ENCODE measurements at places on chromosomes 5 and 9.

- no peak for DNase-seq
These were observed 203.7 kb upstream of the MSX2 start for GRCh38 chr5:174520420-174521396.

DNA sequence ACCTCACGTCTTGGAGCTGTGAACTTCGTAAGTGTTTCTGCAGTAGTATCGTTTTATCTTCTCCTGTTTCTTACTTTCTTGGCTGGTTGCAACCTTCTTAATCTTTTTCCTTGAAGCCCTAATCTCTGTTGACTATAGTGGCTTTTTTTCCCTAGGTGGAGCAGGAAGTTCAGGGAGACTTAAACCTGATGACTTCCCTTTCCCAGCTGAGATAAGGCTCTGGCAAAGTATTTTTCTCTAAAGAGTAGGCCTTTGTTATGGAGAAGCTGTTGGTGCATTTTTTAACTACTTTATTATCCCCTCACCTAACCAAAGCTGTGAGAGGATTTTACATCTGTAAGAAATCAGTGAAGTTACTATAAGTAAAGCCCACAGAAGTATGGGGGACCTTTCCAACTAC is 723.1 kb upstream of the RIOK2 start:
- no peak for DNase-seq

- DNase-seq: no peak
These were observed 213.3 kb upstream of the FBXL7 start for GRCh38 chr5:15286650-15287049.

DNA sequence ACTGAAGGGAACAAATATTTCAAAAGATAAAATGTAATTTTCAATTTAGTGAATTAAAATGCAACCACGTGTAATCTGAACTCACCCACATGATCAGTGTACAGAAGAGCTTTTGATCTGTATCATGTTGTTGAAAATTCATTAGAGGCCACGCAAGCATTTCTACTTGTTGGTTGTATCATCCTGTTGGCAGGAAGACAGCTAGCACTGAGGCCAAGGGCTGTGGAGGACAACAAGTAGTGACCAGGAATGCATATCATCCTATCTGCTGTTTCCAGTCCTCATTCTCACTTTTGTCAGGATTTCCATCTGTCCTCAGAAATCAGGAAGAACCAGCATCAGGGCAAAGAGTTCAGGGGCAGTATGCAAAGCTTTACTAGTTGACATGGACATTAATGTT is 29.9 kb upstream of the CKS2 start:
- no peak for DNase-seq

- no peak for DNase-seq
These were observed 47.8 kb downstream of the RETREG1 start for GRCh38 chr5:16568875-16569580.

GRCh38 chr9:21070171-21070571 is 7.6 kb downstream of the IFNB1 start:
- no peak for DNase-seq

- DNase-seq: no peak
These were observed 91.4 kb downstream of the C9orf152 start for GRCh38 chr9:110116543-110116885.

- DNase-seq: no peak
These were observed 142.7 kb downstream of the KCNN2 start for GRCh38 chr5:114504560-114504959.

GRCh38 chr9:109627042-109627441 is 128.9 kb upstream of the PTPN3 start:
- no peak for DNase-seq

DNA sequence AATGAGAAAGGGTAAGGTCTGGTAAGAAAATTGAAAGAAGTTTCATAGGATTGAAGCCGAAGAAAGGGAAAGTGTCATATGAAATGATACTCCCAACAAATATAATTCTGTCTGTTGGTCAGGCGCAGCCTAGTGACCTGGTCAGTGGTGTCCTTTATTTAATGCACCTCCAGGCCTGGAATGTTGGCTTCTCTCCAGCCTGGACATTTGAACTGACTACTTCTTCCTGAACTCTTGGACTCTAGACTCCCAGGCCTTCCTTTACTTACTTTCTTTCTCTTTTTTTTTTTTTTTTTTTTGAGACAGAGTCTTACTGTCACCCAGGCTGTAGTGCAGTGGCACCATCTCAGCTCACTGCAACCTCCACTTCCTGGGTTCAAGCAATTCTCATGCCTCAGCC is 1381.5 kb upstream of the WWC1 start:
- no peak for DNase-seq

DNA sequence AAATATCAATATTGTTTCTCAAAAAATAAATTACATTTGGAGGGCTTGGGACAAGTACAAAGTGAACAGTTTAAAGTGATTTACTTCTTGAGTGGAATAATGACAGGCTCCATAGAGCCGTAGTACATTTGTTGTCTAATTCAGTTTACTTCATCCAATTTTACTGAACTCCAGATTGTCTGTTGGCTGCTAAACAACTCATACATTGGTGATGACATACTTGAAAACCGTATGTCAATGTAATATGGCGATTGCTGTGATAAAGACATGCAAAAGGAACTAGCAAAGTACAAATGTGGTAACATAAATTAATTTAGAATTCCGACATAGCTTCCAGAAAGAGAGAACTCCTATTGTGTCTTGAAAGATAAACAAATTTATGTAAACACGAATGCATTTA is 1197.5 kb upstream of the CDH18 start:
- no peak for DNase-seq

- DNase-seq: no peak
These were observed 4.2 kb downstream of the CTXN3 start for GRCh38 chr5:127652952-127653611.

Measured in activated gamma-delta T cell treated with Interleukin-2 at 50 U/mL for 16 hours (primary cell).